Activated CD4-positive, alpha-beta T cell treated with anti-CD3 and anti-CD28 coated beads, Interleukin-2, amount 50 U/mL, for 4 hours (primary cell): ENCODE measurements at places on chromosomes 7 and 10.

DNA sequence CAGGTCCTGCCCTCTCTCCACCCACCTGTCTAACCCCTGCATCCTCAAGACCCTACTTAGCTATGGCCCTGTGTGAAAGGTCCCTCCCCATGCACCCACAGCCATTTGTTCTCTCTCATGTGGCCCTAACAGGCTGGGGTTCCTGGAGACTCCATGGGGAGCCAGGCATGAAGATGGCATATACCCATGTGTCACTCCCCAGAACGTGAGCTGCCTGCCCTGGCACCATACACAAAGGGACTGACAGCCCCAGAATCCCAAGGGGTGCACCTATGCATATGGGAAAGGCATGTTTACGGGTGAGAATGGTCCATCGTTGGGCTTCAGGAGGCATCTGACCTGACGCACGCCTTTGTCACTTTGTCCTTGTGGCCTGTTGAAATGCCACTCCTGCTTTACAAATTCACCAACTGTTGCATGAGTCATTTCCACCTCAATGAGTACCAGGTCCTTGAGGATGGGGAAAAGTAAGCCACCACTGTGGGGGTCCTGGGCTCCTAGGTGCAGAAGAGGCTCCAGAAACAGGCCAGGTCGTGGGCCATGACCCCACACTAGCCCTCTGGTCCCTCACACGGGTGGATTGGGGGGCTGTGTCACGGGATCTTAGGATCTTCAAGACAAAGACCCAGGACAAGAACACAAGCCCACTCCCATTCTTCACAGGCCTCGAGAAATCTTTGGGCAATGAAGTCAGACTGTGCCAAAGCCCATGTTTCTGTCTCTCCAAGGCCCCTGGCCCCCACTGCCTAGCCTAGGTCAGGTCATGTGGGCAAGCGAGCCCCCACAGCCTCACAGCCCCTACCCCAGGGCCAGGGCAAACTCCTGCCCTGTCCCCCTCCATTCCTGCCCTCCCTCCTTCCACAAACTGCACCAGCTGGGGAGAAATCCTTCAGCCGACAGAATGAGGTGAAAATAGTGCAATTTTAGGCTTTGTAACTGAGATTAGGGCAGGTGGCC, 8.6 kb downstream of the GPRIN2 start:
- no peak for DNase-seq

DNA sequence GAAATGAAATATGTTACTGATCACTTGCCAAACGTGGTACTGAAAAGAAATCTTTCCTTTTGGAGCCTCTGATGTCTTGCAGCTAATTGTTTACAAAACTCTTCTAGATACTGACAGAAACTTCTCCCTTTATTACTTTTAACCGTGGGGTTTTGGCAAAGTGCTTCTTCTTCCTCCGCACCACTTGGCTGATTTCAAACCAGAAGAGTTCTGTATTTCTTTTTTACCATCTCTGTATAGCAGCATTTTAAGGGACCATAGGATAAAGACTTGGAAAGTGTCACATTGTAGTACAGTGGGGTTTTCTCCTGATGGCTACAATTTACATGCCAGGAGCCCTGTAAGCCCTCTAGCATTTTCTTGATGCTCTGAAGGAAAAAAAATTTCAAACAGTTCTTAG, 21.9 kb upstream of the CREB5 start:
- no peak for DNase-seq

DNA sequence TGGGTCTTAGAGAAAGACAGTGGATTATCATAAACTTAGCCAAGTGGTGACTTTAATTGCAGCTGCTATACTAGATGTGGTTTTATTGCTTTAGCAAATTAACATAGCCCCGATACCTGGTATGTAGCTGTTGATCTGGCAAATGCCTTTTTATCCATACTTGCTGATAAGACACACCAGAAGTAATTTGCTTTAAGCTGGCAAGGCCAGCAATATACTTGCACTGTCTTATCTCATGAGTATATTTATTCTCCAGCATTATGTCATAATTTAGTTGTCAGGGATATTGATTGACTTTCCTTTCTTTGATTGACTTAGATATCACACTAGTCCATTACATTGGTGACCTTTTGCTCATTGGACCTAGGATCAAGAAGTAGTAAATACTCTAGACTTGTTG, 12.8 kb downstream of the TMEM229A start:
- no peak for DNase-seq

GRCh38 chr7:78438433-78438832, 639.9 kb downstream of the PHTF2 start:
- DNase-seq: no peak

GRCh38 chr10:12195281-12195602, 449 bp downstream of the NUDT5 start:
- no peak for DNase-seq

DNA sequence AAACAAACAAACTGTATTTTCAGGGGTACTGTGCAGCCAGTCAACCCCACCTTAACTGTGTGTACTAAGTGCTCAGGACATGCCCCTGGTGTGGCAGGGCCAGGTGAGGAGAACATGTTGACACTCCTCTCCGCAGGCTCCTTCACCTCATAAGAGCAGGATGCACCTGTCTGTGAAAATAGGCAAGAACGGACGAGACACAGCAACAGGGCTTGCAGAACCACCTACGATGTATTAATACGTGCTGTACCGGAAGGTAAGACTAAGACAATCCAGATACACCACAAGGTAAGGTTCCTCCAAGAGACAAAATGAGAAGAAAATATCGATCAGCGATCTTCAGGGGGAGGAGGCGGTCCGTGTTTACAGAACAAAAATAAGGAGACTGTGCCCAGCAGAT, 65.8 kb upstream of the CAMK2B start:
- DNase-seq: no peak
